Non-pigmented ciliary epithelial cell (primary cell): ENCODE measurements at places on chromosomes 7 and 10.

DNA sequence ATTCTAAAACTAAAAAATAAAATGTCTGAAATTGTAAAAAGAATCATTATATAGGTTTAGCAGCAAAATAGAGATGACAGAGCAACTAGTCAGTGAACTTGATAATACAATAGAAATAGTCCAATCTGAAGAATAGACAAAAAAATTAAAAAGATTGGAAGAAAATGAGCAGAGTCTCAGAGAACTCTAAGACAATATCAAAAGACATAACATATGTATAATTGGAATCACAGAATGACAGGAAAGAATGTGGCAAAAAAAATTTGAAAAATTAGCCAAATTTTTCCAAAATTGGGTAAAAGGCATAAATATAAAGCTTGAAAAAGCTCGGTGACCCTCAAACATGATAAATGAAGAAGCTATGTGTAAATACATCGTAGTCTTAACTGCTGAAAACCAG is 38.0 kb upstream of the CASD1 start:
- no peak for DNase-seq

GRCh38 chr7:98998821-98999725 is 120.7 kb downstream of the TRRAP start:
- DNase-seq: no peak

DNA sequence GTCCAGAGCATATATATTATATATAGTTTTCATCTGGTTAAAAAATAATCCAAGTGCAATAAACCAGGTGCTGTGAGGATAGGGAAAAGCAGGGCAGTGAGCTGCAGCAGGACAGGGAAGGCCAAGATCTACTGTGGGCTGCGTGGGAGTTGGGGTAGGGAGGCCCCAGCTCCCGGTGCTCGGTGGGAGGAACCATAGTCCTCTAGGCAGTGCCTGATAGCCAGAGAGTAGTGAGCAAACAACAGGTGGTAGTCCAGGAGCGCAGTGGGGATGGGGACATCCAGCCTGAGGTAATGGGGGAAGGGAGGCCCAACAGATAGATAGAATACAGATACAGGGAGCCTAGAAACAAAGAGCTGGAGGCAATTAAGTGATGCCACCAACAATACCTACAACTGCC is 4.1 kb upstream of the BMPR1A start:
- DNase-seq: no peak

DNA sequence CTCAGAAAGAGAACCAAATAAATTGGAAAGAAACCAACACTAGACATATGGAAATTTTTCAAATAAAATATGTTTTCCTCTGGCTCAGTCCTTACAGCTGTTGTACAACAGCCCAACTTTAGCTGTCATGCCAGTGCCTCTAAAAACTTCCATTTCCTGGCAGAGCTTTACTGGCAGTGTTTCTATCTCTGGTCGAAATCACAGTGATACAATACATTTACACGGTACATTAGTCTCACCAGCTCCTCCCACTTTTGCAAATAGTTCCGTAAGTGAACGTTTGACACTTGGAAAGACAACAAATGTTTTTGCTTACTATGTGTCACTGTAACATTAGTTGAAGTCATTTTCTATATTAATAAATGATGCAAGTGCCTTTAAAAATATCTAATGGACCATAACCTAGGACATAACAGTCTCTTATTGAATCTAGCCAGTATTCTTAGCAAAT is 29.8 kb downstream of the BCAP29 start:
- DNase-seq: no peak

- DNase-seq: no peak
These were observed 77.6 kb upstream of the JAZF1 start for GRCh38 chr7:28258240-28258639.

DNA sequence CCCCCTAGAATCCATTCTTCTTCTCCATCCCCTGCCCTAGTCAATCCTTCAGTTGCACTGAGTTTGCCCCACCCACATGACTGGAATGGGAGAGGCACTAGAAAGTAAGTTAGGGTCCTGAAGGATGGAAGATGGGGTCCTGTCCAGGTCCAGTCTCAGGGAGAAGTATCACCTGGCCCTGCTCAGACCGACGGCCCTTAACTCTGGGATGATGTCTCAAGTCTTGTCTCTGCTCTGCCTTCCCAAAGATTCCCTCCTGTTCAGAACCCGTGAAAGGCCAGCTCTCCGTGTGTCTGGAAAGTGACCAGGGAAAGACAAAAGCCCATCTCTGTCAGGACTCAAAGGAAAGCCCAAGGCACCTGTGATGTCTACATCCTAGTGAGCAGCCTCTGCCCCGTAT is 88.8 kb downstream of the OAT start:
- no peak for DNase-seq

DNA sequence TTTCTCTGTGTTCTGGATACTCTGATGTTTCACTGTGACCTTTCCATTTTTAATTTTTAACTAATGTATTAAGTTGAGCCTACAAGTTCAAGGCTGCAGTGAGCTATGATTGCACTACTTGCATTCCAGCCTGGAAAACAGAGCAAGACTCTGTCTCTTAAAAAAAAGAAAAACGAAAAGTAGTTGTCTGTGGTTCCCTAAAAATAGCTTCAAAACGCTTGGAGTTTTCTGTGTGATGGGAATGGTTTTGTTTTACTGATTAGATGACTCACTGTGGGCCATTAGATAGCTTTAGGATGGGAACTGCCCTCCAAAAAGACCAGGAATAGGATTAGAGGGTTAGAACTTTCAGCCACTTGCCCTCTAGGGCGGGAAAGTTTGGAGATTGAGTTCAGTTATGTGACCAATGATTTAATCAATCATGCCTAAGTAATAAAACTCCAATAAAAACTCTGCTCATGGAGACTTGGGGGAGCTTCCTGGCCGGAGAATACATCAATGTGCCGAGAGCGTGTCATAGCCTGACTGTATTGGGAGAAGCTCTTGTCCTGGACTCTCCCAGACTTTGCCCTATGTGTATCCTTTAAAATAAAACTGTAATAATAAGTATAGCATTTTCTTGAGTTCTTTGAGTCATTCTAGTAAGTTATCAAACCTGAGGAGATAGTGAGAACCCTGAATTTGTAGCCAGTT is 147.1 kb downstream of the LYZL1 start:
- no peak for DNase-seq

DNA sequence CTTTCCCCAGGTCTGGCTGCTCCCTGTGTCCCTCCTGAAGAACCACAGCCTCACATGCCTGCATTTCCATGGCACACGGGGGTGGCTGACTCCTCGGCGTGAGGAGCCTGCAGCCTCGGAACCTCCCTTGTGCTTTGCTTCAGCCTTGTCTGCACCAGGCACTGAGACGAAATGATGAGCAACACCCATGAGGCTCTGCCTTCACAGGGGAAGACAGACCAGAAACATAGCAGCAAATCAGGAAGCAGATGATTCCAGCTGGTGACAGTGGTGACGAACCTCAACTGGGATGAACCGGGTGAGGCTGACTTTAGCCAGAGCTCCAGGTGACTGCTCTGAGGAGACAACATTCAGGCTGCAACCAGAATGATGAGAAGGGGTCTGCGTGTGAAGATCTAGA is 84.5 kb upstream of the SMNDC1 start:
- DNase-seq: no peak

GRCh38 chr10:58435297-58435985 is 50.2 kb downstream of the TFAM start:
- peak; percentile 96 for DNase-seq

DNA sequence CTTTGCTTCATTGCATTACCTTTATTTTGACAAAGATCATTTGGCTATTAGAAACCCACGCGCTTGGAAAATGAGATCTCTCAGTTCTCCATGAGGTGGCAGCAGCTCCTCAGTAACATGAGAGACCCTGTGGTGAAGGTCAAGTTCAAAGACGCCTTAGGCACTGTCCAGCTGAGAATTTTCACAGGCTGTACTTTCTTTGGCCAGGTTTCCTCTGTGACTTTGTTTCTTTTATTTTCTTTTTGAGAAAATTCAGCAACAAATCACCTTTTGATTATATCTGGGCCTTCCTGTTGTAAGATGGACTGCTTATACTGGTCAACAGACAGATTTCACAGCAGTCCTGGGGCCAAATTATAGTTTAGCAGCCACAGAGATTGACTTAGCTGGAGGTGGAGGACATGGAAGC is 54.5 kb downstream of the RAB18 start:
- peak; percentile 3 for DNase-seq

DNA sequence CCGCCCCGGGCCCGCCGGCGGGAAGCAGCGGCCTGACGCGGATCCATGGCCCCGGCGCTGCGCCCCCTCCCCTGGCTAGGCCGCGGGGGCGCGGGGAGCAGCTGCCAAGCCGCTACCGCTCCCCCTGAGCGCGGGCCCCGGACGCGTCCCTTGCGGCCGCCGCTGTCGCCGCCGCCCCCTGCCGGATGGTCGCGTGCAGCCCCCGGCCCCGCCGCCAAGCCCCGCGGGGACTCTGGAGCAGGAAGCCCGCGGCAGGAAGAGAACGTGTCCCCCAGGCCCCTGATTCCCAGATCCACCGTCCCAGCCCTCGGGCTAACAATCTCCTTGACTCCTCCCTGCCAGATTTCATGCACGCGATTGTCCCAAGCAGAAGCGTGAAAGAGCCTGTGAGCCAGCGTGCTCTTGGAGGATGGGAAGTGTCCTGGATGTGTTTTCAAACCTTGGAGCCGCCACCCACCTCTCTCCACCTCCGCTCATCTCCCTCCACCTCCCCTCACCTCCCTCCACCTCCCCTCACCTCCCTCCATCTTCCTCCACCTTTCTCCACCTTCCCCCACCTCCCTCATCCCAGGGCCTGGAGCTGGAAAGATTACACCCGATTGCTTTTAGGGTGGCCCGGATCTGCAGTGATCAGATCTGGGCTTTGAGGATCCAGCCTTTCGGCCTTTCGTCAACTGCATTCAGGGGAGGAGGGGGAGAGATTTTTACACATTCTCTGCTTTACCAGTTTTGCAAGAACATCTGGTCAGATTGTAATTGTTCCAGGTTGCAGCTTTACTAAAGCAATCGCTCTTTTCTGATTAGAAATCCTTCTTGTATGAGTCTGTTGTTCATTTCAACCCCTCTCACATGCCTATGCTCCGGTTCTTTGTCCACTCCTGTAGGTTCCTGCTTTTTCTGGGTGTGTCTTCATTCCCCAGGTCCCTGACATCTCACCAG is 570 bp upstream of the PRTFDC1 start:
- DNase-seq: no peak

- DNase-seq: no peak
These were observed 125.8 kb downstream of the ABLIM1 start for GRCh38 chr10:114532226-114532625.

- no peak for DNase-seq
These were observed 14.0 kb downstream of the PWWP2B start for GRCh38 chr10:132410779-132411532.

DNA sequence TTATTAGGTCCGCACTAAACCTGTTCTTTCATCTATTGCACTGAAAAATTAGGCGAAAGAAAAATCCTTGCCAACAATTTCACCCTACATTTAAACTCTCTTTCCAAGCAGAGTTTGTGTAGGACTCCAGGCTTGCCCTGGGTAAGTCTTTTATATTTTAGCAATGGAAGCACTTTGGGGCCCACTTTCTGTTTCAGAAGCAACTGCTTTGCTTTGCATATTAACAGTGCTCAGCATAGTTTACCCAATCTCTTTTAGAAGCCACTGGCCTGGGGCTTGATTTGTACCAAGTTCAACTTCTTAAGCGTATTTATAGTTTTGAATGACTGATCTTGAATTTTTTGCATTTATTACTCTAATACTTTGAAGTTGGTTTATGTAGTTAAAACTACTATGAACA is 78.8 kb upstream of the MDFIC start:
- no peak for DNase-seq

- DNase-seq: no peak
These were observed 140.5 kb downstream of the FGFR2 start for GRCh38 chr10:121457729-121458128.

GRCh38 chr10:33938001-33938400 is 603.5 kb upstream of the NRP1 start:
- no peak for DNase-seq

DNA sequence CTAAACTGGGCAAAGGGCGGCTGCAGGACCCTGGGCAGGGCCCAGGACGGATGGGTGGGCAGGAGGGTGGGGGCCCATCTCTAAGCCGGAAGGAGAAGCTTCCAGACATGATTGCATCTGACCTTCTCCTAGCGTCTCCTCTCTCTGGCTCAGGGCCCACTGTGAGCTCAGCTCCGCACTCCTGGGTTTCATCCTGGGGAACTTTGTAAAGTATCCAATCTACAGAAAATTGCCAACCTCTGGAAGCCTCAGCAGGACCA is 8.8 kb upstream of the RET start:
- DNase-seq: no peak

- DNase-seq: no peak
These were observed 959 bp downstream of the DCLRE1C start for GRCh38 chr10:14952851-14953423.

GRCh38 chr10:25725917-25726716 is 207.9 kb upstream of the MYO3A start:
- peak; percentile 18 for DNase-seq

GRCh38 chr10:129491123-129491734 is 24.2 kb downstream of the MGMT start:
- no peak for DNase-seq

- peak; percentile 42 for DNase-seq
These were observed 140.8 kb downstream of the DGKB start for GRCh38 chr7:14761510-14762296.

DNA sequence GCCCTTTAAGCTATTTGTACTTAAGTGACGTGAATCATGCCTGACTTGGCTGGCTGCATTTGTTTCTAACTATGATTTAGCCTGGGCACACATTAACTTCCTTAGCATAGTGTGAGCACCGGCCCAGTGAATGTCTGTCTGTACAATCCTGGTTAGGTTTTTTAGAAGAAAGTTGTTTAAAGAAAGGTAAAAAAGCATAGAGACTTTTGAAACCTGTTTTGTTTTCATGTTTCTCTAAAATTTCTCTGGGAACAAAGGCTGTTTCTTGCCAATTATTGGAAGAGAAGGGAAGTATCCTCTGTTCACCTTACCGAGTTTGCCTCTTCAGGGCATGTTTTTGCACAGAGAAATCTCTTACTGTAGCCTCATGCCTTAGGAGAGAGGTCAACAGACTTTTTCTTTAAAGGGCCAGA is 42.9 kb upstream of the MET start:
- DNase-seq: no peak

DNA sequence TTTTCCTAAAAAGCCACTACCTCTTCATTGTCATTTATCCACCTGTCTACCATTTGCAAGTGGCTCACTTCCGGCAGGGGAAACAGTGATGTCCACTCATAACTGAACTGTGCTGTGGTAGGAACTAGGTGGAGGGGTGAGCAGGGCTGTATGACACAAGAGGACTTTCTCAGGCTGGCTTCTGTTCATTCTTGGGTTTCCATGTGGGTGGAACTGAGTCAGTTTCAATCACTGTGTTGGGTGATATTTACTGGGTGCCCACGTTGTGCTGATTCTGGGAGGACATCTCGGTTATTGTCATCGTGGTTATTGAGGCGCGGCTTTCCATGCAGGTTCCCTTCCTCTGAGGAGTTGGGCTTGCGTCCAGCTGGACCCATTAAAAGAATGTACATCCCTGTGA is 38.8 kb downstream of the RAMP3 start:
- DNase-seq: no peak

- DNase-seq: no peak
These were observed 10.0 kb downstream of the CYP3A43 start for GRCh38 chr7:99837649-99838361.

DNA sequence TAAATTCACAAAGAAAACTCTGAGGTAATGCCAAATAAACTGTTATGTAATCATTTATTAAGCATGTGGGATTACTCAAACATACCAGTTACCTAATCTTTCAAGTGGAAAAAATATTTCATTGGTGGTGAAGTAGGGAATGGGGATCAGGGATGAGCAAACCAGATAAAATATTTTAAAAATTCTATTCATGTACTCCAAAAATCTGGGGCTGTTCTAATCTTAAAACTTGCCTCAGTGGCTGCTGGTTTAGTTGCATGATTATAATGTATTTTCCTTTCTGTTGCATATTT is 19.5 kb downstream of the LMOD2 start:
- peak; percentile 5 for DNase-seq

GRCh38 chr10:89215511-89215910 is 8.4 kb upstream of the CH25H start:
- DNase-seq: no peak
